ENCODE measurements at places on chromosomes 7 and 10.

- no peak for DNase-seq
Measured at GRCh38 chr7:96430356-96430755, 108.5 kb upstream of the SLC25A13 start.

- no peak for DNase-seq
Measured at GRCh38 chr7:150738591-150739001, 1.4 kb downstream of the GIMAP5 start.

GRCh38 chr10:73905256-73906020 lies 5.5 kb upstream of the PLAU start:
- no peak for DNase-seq

DNA sequence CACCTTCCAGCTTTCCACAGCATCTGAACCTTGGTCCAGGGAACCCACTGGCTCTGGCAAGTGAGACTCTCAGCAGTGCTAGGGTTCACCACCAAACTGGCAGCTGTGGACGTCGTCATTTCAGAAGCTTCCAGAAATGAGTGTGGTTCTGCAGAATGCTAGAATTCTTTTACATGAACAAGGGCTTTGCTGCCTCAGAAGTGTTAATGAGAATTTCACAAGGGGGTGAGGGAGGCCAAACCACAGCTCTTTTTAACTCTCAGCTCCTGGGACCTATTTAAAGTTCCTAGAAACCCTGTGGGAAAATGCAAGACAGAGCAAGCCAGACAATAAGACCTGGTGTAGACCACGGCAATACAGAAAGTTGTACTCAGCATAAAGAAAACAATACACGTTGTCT lies 129.3 kb upstream of the BET1 start:
- DNase-seq = no peak

- DNase-seq = no peak
Measured at GRCh38 chr10:778626-779330, 89.3 kb upstream of the DIP2C start.

- no peak for DNase-seq
Measured at GRCh38 chr7:18344536-18344935, 151.0 kb upstream of the HDAC9 start.

DNA sequence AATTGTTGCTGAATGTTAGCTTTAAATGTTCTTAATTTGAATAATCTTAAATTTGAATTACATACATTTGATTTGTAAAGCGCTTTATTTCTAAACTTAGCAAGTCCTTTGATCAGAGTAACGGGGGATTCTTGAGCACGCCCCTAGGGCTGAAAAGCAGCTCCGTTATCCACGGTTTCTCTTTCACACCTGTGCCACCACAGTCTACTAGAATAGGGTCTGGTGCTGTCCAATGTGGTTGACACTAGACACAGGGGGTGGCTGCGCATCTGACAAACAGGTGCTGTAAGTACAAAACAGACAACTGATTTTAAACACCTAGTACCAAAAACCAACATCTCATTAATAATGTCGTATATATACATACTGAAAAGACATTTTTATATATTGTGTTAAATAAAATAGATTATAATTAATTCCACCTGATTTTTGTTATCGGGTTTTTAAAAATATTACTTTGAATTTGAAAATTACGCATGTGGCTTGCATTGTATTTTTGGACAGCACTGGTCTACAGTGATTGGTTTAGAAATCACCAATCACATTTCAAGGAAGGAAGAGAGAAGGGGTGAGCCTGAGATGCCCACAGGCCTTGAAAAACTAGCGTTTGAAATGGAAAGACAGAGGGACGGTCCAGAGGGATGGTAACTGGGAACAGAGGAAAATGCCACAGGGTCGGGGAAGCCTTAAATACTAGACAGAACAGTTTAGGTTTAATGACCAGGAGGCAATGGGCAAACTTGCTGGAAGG lies 7.3 kb downstream of the SEPHS1 start:
- DNase-seq = no peak

DNA sequence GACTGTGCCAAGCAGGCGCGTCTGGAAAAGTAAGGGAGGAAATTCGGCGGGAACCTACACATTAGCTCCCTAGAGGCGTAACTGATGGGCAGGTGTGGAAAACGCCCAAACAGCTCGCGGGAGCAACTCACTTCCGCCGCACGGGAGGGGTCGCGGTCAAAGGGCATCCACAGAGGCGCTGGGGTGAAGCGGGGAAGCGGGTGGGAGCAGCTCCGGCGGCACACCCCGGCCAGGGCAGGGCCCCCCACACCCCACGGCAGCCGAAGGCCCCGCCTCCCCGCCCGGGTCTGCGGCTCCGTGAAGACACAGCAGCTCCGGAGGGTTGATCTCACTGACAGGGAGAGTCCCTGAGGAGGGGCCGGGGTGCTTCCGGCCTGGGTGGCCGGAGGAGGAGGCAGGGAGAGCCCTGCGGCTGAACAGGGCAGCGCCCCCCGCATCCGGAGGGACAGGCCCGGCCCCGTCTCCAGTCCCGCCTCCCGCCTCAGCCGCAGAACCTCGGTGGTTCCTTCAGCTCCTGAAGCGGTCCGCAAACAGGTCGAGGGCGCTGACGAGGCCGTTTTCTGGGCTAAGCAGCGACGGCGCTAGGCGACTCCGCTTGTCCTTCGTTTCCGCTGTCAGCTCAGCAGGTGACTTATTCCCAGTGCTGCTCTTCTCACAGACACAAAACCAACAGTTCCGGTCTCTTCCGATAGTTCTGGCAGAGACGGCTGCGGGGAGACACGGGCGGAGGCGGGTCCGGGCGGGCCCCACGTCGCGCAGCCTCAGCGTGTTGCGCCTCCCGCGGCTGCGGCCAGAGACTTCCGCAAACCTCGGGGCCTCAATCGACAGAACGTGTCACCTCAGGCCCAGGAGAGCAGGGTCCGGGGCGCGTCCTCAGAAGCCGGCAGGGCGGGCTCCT lies 276.1 kb downstream of the DNAJB6 start:
- DNase-seq = peak; percentile 41

- DNase-seq = no peak
Measured at GRCh38 chr7:46244757-46245156, 323.7 kb upstream of the IGFBP3 start.

GRCh38 chr10:24349379-24350001 lies 140.6 kb downstream of the KIAA1217 start:
- no peak for DNase-seq

DNA sequence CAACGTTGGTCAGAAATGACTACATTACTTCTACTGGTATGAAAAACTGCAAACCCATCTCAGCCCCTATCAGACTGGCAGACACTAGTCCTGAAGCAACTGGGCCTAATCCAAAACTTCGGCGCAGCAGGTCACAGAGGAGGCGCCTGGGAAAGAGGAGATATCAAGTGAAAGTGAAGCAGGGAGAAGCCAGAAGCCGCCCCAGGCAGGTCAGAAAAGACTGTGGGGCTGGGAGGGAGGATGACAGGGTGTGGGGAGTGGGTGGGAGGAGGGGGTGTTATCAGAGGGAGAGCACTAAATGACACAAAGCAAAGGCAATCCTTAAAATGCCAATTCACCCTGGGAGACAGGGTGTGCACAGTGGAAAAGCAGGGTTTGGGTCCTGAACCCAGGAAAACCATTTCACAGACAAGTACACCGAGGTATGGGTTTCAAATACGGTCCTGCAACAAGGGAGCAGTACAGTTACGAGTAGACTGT lies 731 bp downstream of the CHCHD3 start:
- DNase-seq = no peak

GRCh38 chr10:82150123-82150900 lies 275.3 kb downstream of the NRG3 start:
- no peak for DNase-seq

- DNase-seq = no peak
Measured at GRCh38 chr10:85615556-85615955, 751.0 kb downstream of the GRID1 start.

DNA sequence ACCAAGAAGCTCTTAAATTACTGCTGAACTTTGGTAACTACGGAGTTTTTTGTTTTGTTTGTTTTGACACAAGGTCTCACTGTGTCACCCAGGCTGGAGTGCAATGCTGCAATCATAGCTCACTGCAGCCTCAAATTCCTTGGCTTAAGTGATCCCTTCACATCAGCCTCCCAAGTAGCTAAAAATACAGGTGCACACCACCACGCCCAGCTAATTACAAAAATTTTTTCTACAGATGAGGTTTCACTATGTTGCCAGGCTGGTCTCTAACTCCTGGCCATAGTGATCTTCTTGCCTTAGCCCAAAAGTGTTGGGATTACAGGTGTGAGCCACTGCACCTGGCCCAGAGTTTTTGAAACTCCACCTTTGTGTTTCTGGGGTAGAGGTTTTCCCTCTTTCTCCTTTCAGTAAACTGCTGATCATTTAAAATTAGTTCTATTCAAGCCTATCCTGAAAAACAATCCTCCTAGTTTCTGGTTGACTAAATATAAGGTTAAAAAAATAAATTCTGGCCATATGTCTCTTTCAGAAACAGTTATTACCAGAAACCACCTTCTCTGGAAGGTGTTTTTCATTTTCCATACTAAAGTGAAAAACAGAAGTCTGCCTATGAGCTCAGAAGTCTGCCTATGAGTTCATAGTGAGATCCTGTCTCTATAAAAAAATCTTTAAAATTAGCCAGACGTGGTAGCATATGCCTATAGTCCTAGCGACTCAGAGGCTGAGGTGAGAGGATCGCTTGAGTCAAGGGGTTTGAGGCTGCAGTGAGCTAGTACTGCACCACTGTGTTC lies 63.9 kb downstream of the VOPP1 start:
- DNase-seq = no peak

DNA sequence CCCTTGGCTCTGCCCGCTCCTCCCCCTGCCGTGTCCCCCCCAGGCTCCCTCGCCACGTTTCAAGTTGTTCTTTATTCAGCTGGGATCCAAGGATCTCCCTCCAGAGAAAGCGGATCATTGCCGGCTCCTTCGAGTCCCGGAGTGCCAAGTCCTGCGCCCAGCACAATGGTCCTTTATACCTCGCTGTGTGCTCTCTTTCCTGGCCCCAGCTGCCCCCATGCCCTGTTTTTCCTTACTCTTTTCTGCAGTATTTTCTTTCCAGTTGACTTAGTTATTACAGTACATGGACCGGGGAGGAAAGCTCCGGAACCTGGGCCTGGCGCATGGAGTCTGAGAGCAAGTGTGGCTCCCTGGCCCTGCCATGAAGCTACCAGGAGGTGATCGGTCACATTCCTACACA lies 88.1 kb upstream of the KMT2C start:
- no peak for DNase-seq

DNA sequence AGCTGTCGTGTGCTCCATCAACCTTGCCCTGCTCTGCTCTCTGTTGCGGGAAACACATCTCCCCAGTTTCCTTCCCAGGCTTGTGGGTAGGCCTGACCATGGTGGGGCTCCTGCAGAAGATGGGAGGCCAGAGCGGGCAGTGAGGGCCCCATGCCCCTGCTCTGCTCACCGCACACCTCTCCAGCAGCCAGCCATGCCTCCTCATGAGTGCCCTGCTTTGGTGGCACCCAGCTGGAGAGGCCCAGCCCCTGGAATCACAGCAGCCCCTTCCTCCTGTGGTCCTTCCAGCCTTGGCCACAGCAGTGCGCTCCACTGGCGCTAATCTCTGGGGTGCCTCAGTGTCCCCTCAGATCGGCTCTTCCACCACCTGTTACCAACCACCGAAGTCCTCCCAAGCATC lies 4.2 kb upstream of the OPN4 start:
- DNase-seq = no peak

GRCh38 chr10:45410807-45411606 lies 37.0 kb downstream of the ALOX5 start:
- no peak for DNase-seq

DNA sequence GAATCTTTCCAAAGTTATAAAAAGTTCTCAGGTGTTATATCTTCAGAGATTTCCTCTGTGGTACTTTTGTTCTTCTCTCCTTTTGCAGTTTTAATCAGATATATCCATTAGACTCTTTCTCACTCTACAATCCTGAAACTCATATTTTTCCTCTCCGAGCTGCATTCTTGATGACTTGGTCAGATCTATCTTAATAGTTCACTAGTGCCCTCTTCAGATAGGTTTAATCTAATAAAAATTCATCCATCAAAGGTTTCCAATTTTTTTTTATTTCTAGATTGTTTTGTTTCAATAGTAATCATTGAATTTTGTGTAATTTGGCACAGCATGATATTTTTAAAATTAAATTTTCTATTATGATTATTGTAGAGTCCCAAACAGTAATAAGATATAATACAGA lies 21.8 kb upstream of the DGKB start:
- no peak for DNase-seq

- DNase-seq = no peak
Measured at GRCh38 chr10:126160971-126161630, 227.2 kb downstream of the ADAM12 start.

GRCh38 chr10:111175787-111176186 lies 99.0 kb downstream of the ADRA2A start:
- DNase-seq = no peak

- no peak for DNase-seq
Measured at GRCh38 chr10:117746541-117747448, 204.2 kb downstream of the EMX2 start.

- DNase-seq = no peak
Measured at GRCh38 chr7:132105096-132105495, 471.2 kb downstream of the PLXNA4 start.

DNA sequence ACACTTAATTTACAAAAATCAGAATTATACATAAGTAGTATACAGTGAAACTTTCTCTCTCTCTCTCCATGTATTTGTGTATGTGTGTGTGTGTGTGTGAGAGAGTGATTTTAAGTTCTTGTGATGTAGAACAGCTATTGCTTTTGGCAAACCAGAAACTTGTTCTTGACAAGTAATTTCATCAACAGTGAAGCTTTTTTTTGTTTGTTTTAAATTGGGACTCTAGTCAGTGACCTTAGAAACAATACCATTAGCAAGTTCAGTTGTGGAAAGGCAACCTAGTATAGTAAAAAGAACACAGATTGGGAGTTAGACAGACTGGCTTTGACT lies 319.1 kb downstream of the PTEN start:
- no peak for DNase-seq

DNA sequence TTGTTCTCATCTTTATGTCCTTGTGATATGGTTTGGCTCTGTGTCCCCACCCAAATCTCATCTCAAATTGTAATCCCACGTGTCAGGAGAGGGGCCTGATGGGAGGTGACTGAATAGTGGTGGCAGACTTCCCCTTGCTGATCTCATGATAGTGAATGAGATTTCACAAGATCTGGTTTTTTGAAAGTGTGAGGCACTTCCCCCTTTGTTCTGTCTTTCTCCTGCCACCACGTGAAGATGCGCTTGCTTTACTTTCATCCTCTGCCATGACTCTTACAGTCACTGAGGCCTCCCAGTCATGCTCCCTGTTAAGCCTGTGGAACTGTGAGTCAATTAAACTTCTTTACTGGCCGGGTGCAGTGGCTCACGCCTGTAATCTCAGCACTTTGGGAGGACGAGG lies 161.0 kb downstream of the HERPUD2 start:
- no peak for DNase-seq

DNA sequence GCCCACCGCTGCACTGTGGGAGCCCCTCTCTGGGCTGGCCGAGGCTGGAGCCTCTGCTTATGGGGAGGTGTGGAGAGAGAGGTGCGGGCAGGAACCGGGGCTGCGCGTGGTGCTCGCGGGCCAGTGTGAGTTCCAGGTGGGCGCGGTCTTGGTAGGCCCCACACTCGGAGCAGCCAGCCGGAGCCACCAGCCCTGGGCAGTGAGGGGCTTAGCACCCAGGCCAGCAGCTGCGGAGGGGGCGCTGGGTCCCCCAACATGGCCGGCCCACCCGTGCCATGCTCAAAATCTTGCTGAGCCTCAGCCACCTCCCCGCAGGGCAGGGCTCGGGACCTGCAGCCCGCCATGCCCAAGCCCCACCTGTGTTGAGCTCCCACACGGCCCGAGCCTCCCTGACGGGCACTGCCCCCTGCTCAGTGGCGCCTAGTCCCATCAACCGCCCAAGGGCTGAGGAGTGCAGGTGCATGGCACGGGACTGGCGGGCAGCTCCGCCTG lies 856.8 kb upstream of the CELF2 start:
- DNase-seq = no peak

- no peak for DNase-seq
Measured at GRCh38 chr10:33032654-33033151, 74.7 kb upstream of the ITGB1 start.

Data from GM12891 (cell line).